ENCODE measurements at places on chromosomes 7 and 10.

DNA sequence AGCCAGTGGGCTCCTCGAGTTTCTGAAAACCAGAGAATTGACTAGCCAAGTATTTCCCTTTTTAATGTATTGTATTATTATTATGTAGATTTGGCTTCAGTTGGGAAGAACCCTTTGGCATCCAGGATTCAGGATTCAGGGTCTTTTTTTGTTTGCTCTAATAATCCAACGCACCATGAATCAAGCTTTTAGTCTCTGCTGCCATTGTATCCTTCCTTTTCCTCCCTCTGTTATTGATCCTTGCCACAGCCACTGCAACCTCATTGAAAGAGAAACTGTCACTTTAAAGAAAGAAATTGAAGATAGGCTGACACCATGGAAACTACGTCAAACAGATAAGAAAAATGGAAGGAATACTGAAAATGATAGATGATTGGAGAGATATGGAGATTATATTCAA, 150.0 kb downstream of the CHRM2 start:
- DNase-seq = no peak

- no peak for DNase-seq
Observed at GRCh38 chr10:127345231-127345965, 149.0 kb upstream of the INSYN2A start.

DNA sequence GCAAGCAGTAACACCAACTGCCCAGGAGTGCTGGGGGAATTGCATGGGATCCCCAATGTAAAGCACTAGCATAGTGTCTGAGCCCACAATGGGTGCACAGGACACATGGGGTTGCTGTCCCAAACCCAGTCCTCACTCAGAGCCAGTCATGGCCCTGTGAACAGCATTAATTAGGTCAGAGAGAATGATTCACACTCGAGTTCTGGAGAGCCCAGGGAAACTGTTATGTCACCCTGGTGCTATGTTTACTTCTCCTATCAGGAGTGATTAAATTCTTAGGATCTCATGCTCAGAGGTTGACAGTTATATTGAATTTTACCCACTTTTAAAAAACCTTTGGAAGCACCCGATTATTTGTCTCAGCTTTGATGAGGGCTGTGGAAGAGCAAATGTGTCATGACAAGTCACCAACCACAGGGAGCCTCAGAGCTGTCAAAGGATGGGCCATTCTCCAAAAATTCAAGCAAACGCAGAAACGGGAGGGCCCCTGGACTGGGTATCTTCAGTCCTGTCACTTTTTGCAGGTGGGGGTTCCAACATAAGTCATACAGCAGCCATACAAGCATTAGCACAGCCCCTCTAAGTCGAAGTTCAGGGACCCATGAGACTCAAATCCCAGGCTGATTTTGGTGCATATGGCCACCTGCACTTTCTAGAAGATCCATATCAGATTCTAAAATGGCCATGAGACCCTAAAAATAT, 1.3 kb upstream of the RASSF4 start:
- no peak for DNase-seq

DNA sequence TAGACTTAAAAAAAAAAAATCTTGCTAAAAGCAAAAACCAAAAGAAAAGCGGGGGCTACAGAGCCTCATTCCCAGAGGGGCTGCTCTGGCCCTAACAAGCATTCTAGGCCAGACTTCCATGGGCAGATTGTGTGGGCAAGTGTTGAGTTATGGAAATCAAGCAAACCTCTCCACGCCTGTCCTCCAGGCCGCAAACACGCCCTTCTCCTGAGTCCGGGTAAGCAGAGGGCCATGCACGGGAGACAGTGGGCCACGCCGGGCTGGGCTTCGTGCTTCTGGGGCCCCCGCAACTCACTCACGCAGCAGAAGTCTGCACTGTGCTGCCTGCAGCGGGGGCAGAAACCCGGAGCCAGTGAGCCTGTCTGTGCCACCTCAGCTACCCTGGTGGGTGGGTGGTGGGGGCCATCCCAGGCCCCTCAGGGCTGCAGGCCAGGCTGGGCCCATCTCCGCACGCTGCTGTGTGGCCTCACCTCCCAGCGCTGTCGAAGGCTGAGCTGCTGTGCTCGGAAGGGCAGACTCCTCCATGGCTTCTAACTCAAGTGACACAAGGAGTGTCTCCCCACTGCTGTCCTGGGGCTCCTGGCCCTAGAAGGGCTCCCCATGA, 125.6 kb downstream of the FAM53B start:
- no peak for DNase-seq

GRCh38 chr10:14697281-14697680, 77.4 kb downstream of the FAM107B start:
- DNase-seq = no peak

GRCh38 chr10:70379581-70380176, 2.7 kb downstream of the LRRC20 start:
- no peak for DNase-seq
